ENCODE measurements at places on chromosomes 12 and 14.

DNA sequence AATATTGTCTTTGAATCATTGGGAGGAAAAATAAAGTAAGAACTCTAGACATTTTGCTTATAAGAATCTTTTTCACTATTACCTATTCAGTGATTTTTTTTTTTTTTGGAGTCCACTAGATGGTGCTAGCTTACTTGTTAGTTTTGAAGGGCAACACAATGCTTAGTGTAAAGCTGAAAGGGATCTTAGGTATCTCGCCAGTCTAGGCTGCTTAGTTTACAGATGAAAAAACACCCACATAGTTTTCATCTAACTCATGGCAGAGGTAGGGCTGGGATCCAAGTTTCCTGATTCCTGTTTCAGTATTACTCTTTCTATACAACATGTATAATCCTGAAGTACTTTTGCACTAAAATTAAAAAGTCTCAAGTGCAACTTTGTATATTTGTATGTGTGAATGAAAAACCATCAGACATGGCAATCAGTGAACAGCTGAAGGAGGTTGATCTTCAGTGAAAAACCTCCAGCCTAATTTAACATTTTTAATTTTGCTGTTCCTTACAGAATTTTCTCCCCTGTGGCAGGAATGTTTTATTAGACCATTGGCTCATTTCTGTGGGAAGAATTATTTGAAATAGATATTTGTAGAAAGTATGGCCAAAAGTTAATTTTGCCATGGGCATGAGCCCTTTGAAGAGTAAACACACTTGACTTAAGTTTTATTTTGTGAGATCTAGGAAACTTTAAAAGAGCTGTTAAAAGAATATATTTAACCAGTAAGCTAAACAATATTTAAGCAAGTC lies 40.7 kb downstream of the LRRIQ1 start:
- no peak for DNase-seq

DNA sequence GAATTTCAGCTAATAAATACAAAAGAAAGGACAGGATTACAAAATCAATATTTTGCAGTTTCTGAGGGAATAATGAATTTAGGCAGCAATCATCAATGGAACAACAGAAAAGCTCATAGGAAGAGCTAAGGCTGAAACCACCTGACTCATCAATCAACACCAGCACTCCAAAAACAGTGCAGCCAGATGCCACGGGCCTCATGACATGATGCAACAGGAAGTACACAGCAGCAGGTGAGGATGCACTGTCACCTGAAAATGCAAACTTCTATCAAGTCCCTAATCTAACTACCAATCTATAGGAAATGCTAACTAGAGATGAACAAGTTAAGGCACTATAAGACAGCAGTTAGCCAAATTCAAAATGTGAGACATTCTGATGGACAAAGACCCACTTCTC lies 21.7 kb downstream of the GNS start:
- DNase-seq, result no peak

GRCh38 chr12:84117190-84117589 lies 795.4 kb downstream of the SLC6A15 start:
- DNase-seq, result no peak

DNA sequence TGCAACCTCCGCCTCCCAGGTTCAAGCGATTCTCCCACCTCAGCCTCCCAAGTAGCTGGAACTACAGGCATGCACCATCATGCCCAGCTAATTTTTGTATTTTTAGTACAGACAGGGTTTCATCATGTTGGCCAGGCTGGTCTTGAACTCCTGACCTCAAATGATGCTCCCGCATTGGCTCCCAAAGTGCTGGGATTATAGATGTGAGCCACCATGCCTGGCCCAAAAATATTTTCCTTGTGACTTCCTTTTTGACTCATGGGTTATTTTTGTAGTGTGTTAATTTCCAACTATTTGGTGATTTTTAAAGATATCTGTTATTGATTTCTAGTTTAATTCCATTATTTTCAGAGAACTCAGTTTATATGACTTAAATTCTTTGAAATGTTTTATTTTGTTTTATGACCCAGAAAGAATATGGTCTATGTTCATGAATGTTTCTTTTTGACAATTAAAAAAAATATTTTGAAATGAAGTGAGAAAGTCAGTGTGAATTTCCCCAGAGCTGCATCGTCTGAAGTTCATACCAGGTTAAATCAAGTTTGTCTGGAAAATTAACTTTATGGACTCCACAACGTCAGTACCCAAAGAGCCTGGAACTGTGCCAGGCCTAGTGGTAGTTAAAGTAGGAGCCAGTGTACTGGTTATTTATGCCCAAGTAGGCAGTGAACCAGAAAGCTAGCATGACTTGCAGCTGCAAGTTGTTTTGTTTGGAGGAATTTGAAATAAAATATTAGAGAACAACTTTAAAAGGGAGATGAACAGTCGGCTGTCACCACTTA lies 2.8 kb upstream of the CDKL1 start:
- no peak for DNase-seq

DNA sequence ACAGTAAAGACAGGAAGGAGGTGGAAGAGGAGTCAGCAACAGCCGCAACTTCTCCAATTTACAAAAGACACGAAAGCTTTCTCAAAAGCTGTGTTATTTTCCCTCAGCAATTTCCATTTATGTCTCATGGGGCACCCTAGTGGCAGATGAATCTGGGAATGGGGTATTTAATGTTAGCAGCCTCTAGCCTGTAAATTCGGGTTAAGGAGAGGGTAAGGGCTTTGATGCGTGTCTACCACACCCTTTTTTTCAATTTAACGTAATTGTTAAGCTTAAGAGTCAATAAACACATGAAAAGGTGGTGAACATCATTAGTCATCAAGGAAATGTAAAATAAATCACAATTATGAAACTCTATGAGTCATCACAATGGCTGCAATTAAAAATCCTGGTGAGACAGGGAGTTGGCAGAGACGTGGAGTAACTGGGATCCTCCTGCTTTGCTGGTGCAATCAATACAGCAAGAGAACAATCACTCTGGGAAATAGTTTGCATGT lies 986.4 kb downstream of the AACS start:
- DNase-seq, result no peak

DNA sequence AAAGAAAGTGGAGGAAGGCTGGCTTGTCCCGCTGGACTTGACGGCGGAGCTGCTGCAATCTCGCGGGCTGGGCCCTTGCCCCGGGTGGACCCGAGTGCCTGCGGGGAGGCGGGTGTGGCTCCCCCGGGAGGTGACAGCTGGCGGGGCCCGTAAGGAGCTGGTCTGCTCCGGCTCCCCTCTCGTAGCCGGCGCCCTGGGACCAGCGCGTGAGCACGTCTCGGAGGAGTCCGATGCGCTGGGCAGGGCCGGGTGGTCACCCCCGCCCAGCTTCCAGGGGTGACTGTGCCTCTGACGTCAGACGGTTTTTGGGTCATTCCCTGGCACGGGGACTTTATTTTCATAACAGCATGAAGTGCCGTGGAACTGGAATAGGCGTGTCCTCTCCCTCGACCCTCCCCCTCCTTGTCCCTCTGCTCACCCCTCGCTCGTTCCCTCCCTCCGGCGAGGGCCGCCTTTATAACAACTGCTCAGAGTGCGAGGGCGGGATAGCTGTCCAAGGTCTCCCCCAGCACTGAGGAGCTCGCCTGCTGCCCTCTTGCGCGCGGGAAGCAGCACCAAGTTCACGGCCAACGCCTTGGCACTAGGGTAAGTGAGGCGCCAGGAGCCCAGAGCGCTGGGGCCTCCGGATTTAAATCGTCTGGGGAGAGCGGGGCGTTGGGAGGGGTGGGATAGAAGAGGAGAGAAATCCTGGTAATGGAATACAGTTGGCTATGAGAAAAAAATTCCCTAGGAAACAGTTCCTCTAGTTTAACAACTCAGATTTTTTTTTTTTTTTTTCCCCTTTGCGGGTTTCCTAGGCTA lies at the start of gene GPRC5A:
GPRC5A (plus strand) TSS at position 483 of the 801 bp plus-strand sequence. CDS start 16,688 bp downstream, outside the sequence.
- peak; percentile 8 for DNase-seq

DNA sequence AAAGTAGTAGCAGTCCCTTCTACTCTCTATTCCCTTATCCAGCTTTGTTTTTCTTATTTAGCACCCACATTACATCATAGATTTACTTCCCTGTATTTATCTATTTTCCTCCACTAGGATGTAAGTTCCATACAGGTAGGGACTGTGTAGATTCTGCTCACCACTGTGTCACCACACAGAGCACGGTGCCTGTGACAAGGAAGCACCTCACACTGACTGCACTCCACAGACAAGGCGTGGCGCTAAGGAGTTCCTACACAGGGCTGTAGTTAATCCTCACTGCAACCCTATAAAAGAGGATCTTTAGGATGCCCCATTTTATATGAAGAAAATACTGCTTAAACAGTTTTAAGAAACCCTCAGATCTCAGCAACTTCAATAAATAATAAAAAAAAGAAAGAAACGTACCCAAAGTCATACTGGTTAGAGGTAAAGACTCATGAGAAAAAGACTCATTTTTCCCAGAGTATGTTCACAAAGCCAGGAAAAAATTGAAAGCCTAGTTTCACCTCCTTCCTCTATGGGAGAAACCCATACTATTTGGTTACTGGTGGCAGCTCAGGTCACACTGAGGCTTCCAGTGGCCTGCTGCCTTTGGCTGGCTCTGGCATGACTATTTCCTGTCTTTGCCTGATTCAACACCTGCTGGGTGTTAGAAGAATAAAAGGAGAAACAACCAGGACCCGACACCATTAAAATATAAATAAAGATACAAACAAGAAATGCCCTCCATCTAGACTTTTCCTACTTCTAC lies 36.9 kb downstream of the RAD9B start:
- no peak for DNase-seq

- DNase-seq, result no peak
These were observed 111.4 kb downstream of the TMTC3 start for GRCh38 chr12:88253371-88253978.
